EL (cell line): ENCODE measurements at places on chromosomes 13 and 19.

DNA sequence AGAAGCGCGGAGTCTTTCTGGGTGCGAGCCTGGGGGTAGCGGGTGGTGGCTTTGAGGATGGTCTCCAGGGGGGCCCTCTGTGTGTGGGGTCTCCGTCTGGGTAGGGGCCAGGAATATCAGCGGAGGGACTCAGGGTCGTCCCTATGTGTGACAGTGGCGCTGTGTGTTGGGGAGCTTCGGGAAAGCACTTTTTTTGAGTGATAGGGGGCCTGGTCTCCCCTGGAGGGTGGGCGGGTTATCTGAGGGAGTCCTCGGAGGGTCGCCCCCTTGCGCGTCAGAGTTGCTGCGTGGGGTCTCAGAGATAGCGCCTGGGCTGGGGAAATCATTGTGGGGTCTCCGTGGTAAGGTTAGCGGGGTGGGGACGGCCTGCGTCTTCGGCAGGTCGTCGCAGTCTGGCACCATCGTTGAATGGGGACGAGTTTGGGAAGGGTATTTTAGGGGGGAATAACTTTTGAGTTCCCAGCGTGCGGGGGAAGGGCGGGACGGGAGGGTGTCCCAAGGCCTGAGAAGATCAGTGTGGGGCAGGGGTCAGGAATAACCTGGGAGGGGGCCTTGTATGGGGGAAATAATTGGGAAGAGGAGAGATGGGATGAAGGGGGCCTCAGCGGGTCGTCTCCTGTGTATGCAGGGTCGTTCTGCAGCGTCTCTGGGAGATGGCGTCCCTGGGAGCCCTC lies 857 bp downstream of the IER2 start:
- peak; percentile 22 for DNase-seq

DNA sequence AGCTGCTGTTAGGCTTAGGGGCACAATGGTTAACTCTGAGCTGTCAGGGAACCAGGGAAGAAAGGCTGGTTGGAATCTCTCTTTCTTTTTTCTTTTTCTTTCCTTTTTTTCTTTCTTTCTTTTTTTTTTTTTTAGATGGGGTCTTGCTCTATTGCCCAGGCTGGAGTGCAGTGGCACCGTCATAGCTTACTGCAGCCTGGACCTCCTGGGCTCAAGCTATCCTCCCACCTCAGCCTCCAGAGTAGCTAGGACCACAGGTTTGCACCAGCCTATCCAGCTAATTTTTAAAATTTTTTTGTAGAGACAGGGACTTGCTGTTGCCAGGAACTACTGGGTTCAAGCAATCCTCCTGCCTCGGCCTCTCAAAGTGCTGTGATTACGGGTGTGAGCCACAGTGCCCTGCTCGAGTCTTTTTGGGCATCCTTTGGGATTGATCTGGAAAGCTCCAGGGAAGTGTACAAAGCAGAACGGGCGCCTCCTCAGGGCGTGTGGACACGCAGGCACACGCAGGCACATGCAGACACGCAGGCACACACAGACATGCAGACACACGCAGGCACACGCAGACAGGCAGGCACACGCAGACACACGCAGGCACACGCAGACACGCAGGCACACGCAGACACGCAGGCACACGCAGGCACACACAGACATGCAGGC lies 99.2 kb downstream of the GADD45B start:
- DNase-seq, result no peak

- DNase-seq, result no peak
These were observed 1211.1 kb upstream of the PCDH20 start for GRCh38 chr13:62626771-62627170.

DNA sequence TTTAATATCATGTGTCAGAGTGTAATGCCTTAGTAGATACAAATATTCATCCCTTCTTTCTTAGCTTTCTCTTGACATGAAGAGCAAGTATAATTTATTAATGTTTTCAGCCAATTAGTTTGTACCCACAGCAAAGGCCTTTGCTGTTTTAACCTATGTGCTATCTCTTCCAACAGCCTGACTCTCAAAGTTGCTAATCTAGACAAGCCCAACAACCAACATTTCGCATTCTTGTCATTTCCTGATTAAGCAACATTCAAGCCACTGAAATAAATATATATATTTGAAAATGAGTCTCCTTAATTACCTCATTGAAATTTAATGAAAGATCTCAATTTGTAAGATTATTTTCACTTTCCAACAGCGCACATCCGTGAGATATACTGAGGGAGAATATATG lies 18.5 kb downstream of the EPSTI1 start:
- DNase-seq, result no peak

GRCh38 chr19:39264306-39265290 lies 3.6 kb upstream of the IFNL2 start:
- no peak for DNase-seq
